GDM1 (cell line): ENCODE measurements at places on chromosomes 7 and 10.

DNA sequence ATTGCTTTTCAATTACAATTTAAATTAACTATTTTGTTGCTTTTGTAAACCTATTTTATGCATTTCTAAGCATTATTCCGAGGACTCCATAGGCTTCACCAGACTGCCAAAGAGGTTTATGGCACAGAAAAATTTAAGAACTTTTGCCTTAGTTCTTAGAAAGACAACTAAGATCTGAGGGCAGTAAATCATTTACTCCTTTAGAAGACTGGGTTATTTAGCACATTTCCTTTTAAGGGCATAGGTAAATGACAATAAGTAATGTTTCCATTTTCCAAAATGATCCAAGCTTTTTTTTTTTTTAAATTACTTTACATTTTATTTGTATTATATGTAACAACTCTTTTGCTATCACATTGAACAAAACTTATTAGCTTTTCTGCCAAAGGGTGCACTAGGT is 15.0 kb upstream of the STEAP4 start:
- no peak for DNase-seq

GRCh38 chr10:94602729-94603515 is 57.3 kb downstream of the HELLS start:
- DNase-seq: no peak

- DNase-seq: no peak
Measured at GRCh38 chr10:120131183-120131582, 238.7 kb downstream of the SEC23IP start.

- no peak for DNase-seq
Measured at GRCh38 chr10:67112765-67113164, 186.9 kb downstream of the LRRTM3 start.

DNA sequence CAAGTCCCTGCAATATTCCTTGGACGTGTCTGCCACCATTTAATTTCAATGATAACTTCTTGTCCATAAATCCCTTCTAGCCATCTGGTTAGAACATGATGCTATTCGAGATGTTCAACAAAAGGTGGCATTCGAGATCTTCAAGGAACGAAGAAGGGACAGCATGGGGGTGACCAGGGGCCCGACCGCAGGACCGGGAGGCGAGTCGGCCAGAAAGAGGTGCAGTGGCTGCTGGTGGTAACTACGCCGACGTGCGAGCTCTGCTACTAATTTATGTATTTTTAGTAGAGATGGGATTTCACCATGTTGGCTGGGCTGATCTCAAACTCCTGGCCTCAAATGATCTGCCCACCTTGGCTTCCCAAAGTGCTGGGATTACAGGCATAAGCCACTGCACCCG is 4.7 kb downstream of the OPTN start:
- DNase-seq: no peak

- DNase-seq: no peak
Measured at GRCh38 chr7:2582006-2582735, 23.4 kb downstream of the IQCE start.

DNA sequence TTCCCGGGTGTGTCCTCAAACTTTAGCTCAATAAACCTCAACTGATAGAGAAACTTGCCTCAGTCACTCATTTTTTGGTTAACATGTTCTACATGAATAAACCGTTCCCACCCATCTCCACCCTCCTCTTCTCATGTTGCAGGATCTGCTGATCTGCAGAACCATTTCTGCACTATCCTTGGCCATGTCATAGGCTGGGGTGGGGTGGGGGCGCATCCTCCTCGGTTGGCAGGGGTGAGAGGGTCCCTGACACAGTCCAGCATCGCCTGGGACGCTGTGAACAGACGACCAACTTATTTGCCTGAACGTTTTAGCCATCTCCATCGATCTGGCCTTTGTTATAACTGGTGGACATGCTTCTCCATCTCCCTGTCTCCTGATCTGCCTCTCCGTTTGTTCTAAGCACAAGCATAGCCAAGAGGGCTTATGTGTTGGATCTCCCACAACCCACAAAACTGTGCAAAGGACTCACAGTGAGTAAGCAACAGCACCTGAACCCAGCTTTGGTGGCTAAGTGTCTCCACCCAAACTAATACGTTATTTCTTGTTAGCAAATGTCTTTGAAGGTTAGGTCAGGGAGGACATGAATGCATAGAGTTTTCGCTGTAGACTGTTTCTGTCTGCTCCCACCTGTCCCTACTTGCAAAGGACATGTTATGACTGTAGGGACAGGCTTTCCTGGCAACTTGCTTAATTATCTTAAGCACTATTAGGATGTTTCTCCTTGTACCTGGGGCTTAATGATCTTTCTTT is 51.7 kb downstream of the PRKCQ start:
- no peak for DNase-seq

DNA sequence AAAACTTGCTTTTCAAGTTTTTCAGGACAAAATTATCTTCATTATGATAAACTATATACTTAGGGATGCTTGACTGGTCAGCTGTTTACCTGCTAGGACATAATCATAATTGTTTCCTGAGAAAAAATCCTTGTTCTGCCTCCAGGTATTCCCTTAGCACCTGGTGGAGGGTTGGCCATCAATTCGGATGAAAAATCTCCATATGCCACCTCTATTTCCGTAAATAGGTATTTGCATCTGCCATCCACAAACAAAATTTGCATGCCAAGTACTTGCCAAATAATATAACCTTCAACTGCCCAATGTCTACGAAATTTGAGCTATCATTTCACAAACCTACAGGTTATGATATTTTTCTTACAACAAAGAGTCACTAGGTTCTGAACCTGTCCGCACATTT is 126.2 kb downstream of the RNF133 start:
- no peak for DNase-seq

DNA sequence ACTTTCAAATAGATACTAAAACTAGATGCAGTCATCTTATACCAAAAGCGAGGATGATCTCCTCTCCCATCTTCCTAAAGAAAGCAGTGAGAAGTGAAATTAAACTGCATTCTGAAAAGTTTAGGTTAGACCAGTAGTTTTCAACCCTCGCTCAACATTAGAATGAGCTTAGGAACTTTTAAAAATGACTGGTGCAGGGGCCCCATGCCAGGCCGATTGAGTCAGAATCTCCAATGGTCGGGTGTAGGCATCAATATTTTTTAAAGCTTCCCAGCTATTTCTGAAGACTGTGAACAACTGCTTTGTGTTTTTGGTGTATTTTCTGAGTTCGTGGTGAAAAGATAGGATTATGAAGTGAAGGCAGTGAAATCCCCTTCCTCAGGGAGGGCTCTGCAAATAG is 146.0 kb downstream of the VTI1A start:
- DNase-seq: no peak

DNA sequence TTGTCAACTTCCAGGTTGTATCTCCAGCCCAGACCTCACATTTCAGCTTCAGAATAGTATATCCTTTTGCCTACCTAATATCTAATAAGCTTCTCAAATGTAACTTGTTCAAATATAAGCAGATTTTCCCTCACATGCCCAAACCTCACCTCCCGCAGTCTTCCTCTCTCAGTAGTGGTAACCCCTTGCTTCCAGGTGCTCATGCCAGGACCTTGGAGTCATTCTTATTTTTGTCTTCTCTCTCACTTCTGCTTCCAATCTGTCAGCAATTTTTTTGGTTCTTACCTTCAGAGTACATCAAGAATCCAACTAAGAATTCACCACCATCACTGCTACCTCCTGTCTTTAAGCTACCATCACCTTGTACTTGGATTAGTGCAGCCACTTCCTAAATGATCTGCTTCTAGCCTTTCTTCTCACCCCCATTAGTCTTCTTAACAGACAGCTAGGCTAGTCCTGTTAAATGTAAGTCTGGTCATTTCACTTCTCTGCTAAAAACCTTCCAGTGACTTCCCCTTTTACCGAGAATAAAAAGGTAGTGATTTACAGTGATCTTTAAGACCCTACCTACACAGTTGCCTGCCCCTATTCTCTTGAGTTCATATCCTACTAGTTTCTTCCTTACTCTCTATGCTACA is 14.0 kb downstream of the ANKIB1 start:
- DNase-seq: no peak

GRCh38 chr10:70115948-70116682 is 16.5 kb downstream of the AIFM2 start:
- no peak for DNase-seq

- DNase-seq: peak; percentile 51
Measured at GRCh38 chr10:102660888-102661657, 16.8 kb downstream of the TRIM8 start.

DNA sequence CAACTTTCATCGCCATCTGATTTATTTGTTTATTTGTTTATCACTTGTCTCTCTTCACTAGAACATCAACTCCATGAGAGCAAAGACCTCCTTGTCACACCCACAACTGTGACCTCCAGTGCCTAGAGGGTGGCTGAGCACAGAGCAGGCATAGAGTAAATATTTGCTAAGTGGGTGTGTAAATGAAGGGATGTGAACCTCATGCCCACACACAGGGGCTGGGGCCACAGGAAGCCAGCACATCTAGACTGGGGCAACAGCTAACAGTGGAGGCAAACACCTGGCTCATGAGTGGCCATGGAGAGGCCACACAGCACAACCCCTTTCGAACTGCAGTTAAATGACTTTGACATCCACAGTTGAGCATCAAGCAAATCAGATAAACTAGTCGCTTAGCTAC is 39.8 kb downstream of the AKR1B1 start:
- DNase-seq: no peak

DNA sequence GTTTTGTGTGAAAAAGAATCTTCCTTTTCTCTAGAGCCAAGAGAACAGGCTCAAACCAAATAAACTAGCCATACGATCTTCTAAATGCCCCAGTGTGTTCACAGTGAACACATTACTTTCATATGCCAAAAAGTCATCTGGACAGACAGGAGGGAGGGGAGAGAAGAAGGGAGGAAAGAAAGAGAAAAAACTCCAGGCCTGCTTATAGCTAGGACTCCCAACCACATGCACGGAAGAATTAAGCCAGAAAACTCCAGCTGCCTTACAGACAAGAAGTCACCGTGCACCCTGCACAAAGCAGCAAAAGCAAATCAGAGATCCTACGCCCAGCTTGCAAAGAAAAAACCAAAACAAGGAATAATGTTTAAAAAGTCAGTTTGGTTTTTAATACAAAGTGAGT is 34.3 kb downstream of the SNX8 start:
- no peak for DNase-seq

- no peak for DNase-seq
Measured at GRCh38 chr10:118926903-118927302, 102.6 kb upstream of the NANOS1 start.

DNA sequence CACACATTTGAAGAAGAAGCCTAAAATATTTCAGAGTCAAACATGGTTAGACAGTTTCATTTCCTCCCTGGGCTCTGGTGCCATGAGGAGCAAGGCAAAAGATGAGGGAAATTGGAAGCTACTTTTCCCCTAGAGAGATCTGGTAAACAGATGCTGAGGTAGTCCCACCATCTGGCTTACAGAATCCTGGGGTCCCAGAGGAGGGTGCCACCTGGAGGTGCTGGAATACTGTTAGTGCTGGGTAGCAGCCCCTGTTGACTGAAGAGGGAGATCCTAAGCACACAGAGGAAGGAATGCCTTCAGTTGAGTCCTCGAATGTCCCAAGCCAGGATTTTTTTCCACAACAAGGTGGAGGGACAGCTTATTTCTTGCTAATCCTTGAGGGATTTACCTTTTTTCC is 160.1 kb downstream of the FZD1 start:
- no peak for DNase-seq

GRCh38 chr7:85655252-85655651 is 468.4 kb upstream of the SEMA3D start:
- no peak for DNase-seq

DNA sequence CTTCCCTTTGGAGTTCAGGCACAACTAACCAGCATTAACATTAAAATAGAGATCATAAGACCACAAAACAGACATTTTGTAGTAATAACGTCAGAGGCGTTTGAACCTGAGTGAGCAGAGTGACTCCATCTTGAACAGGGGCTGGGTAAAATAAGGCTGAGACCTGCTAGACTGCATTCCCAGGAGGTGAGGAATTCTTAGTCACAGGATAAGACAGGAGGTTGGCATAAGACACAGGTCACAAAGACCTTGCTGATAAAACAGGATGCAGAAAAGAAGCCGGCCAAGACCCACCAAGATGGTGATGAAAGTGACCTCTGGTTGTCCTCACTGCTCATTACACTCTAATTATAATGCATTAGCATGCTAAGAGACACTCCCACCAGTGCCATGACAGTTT is 493.2 kb upstream of the AUTS2 start:
- DNase-seq: no peak

GRCh38 chr10:133318494-133319127 is 9.9 kb downstream of the ZNF511 start:
- peak; percentile 70 for DNase-seq

DNA sequence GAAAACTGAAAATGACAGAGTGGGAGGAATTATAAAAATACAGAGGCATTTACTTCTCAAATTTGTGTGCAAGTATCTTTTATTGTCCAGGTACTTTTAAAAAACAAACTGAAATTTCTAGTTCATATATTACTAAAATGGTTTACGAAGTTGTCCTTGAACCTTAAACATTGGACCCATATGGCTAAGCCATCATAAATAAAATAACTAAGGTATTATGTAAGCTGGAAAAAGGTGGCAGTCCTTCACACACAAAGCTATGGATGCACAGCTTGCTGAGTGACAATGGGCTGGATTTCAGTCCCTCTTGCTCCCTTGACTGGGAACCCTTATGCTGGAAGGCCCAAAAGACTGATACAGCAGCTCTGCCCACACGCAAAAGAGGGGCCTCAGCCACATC is 66.1 kb downstream of the COBL start:
- no peak for DNase-seq

- no peak for DNase-seq
Measured at GRCh38 chr10:122658356-122659049, 41.1 kb downstream of the C10orf120 start.

DNA sequence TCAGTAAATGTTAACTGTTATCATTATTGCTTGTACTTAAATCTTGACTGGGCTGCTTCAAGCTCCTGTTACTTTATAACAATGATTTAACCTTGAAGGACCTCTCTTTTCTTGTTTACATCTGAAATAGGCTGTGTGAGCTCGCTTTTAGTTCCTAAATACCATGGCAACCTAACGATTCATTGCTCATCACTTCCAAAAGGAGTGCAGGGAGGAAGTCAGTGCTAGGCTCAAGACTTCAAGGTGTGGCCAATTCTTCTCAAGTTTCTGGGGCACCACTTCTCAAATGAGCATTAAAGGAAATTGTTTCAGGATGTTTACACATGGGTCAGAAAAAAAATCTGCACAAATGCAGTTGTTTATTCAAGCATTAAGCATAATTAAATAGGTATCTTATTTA is 284.2 kb downstream of the MTERF1 start:
- DNase-seq: no peak
